Stimulated activated CD4-positive, alpha-beta T cell treated with anti-CD3 and anti-CD28 coated beads, TNF-alpha, amount 100 ng/mL, for 48 hours (primary cell): ENCODE measurements at places on chromosomes 6 and 20.

GRCh38 chr6:7668936-7669335 is 57.0 kb upstream of the BMP6 start:
- no peak for DNase-seq

- DNase-seq: no peak
Measured at GRCh38 chr20:8693709-8694108, 375.2 kb upstream of the PLCB4 start.

GRCh38 chr6:35376281-35376680 is 33.9 kb downstream of the PPARD start:
- DNase-seq: no peak

GRCh38 chr6:168032005-168032760 is 34.7 kb downstream of the KIF25 start:
- DNase-seq: no peak

DNA sequence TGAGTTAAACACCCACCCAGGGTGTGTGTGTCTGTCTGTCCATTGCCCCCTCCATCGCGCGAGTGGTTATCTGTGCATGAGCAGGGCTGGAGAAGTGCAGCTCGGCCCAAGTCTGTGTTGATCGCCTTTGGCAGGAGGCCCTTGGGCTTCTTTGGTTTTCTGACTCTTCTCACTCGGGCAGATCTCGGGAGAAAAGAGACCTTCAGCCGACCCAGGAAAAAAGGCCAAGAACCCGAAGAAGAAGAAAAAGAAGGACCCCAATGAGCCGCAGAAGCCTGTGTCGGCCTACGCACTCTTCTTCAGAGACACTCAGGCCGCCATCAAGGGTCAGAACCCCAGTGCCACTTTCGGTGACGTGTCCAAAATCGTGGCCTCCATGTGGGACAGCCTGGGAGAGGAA is 132.9 kb downstream of the JPH2 start:
- no peak for DNase-seq
